ENCODE measurements at places on chromosomes 2 and 18.

DNA sequence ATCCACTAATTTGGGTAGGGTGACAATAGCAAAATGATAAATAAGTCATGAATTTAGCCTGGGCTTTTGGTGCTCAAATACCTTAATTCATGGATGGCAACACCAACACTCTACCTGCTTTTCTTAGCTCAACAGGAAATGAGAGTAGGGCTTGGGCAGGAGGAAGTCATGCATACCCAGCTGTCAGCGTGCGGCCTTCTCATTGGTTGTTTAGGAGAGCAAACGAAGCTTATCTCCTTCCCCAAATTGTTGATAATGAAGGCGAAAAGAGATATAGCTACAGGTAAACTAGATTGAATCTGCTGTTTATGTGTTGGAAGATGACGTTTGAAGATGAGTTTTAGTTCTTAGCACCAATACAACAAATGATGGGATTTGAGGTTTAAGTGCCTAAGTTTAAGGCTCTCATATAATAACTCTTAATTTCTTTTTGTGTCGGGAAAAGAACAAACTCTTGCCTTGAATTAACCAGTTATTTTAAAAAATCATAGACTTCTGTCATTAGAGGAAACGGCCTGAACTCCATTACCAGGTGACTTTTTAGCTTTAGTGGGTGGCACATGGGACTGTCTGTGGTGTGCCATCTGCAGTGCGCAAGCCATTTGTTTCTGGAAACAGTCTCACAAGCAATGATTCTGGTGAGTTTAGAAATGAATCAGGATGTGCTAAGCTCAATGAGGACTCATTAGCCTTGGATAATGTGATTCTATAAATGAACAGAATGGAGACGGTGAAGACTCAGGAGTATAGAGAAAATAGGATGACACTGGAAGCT lies 19.8 kb downstream of the MAP4K4 start:
- peak; percentile 26 for DNase-seq

GRCh38 chr2:11024259-11024645 lies 112.5 kb downstream of the KCNF1 start:
- no peak for DNase-seq

- DNase-seq, result no peak
Observed at GRCh38 chr2:105110295-105110829, 72.5 kb downstream of the MRPS9 start.

DNA sequence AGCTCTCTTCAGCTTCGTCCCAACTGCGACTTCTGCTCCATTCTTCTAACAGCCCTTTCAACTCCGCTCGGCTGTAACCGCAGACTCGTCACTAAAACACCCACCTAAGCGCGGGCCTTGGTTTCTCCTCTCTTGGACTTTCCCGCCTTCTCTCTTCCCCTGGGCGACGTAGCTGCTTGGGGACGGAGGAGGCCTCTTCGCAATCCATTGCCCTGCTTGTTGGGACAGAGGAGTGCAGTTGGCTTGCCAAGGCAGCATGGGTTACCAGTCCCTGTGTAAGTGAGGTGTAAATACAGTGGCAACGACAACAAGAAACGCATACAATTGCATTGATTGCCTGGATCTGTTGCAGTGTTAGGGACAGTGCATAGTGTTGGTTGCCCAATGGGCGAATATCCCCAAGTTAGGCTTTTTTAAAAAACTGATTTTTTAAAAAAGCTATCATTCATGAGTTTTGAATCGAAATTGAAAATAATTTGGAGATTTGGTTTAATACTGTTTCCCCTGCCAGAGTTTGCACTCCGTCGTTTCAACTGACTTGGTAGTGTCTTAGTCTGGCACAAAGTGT lies 484 bp upstream of the DARS1 start:
- peak; percentile 84 for DNase-seq

GRCh38 chr2:145399131-145399530 lies 879.2 kb upstream of the ZEB2 start:
- no peak for DNase-seq

DNA sequence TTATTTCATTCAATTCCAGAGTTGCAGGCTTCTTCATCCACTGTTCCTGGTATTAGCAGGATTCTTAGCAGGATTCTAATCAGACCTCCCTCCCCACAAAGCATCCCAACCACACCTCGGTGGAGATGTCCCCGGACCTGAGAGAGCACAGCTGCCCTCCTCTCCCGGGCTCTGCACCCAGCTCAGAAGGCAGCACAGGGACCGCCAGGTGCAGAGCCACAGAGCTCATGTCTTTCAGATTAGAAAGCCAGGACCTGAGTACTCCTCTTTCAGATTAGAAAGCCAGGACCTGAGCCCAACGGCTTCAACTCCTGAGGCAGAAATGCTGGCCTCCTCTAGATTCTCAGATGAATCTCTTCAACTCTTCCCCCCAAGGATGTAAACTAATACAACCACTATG lies 152.3 kb downstream of the MYO5B start:
- no peak for DNase-seq

DNA sequence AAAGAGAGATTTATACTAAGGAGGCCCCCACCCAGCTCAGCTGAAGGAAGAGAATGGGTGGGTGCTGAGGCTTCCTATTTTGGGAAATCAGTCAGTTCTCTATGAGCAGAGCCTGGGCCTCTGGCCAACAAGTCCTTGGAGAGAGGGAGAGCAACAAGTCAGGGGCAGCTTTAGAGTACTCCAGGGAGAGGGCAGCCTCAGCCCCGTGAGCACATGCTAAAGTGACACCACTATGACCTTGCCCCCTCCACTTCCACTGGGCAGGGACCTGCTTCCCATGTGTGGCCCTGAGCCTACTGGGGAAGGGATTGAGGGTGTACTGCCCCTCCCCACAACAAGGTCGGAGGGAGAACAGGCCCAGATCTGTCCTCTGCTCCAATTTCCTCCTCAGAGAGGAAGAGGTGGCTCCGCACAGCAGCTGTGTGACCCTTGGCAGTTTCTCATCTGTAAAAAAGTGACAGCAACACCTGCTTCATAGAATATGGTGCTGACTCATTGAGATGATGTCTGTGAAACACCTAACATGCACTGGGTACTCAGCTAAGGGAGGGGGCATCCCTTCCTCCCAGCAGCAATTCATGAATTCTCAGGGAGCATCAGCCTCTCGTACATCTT lies 72.9 kb downstream of the CLHC1 start:
- DNase-seq, result no peak

DNA sequence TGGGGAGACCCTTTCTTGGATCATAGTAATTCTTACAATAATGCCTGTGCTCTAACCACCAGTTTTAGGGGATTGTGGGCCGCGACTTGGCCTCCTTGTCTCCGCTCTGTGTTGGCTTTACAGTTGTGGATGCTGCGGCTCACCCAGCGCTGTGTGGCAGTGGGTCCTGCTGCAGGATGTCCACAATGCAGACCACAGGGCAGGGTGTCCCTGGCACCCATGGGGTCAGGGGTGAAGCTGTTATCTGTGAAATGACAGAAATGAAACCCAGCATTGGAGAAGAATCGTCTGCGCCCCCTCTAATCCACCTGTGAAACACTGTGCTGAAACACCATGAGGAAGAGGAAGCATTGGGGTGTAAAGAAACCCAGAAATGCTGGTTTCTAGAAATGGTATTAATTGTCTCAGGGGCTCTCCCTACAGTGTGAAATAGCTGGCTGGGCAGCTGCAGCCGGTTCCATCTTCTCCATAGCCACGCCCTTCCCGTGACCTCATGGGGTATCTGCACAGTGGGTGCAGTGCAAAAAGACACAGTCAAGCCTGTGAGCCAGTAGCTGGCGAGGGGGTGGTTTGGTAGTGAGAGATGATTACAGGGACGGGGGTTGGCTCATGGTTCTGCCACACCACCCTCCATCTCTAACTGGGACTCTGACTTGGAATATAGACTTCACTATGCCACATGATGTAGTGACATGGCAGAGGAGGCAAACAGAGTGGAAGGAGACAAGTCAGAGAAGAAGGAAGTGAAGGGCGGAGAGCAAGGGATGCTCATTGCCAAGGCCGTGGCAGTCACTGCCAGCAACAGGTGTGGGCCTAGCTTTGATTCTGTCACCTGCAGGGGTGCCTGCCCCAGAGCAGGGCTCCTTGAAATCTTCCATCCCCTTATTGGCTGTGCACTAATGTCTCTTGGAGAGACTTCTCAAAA lies 16.2 kb downstream of the INPP4A start:
- peak; percentile 80 for DNase-seq

DNA sequence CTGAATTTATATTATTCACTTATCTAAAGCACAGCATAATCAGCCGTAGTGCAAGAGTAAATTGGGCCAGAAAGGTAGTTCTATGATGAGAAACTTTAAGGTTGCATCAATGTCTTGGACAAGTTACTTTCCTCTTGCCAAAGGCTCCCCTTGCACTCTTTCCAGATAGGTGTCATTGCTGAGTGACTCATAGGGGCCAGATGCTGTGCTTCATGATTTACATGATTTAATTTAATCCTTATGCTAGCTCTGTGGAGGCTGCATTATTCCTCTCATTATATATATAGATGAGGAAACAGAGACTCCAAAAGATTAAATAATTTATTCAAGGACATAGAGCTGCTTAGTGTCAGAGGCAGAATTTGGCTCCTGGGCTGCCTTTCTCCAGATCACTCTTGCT lies 5.0 kb downstream of the CFAP221 start:
- no peak for DNase-seq

DNA sequence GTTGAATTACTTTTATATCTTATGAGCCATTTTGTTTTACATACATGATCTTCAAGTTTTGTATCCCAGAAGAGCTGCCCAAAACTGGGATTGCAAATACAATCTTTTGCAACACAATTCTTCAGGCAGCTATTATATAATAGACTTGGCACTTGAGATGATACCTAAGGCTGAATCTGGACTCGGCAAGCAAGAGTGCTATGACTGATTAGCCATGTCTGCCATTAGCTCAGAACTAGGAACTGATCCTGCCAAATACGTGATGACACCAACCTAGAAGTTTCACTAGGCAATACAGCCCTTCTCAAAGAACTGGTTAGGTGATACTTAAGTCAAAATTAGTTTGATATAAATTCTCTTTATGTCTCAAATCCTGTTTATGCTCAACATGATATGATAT lies 619.6 kb downstream of the CPS1 start:
- no peak for DNase-seq

DNA sequence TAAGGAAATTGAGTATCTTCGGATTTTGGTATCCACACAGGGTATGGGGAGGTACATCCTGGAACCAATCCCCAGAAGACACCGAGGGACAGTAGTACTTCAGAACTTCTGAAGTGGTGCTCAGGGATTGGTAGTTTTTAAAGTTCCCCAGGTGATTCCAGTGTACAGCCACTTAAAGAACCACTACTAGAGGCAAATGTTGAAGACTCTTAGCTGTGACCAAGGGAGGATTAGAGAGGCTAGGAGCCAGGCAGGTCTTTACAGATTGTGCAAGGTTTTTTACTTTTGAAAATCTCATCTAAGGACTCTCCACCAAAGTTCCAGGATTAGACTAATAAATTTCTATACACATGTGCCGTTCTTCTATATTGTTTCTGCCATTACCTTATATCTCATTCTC lies 52.9 kb upstream of the GLS start:
- no peak for DNase-seq

Data from hematopoietic multipotent progenitor cell treated with erythropoietin and hydrocortisone succinate and interleukin-3 and kit ligand, for 4 days (in vitro differentiated cells).